Right cardiac atrium (tissue), 5 donors: ENCODE measurements at places on chromosomes 1 and 21. TPM values are rescaled to one million over a fixed set of nuclear protein-coding genes. Genes with fewer than 3 reads are reported as not detected.

- no peak for DNase-seq
These were observed 111.9 kb upstream of the RGS1 start for GRCh38 chr1:192463661-192464060.

SERPINC1 gene
- 0.45 TPM for total RNA-seq

GRCh38 chr1:78688697-78689096 lies 39.1 kb downstream of the IFI44 start:
- DNase-seq: no peak

DNA sequence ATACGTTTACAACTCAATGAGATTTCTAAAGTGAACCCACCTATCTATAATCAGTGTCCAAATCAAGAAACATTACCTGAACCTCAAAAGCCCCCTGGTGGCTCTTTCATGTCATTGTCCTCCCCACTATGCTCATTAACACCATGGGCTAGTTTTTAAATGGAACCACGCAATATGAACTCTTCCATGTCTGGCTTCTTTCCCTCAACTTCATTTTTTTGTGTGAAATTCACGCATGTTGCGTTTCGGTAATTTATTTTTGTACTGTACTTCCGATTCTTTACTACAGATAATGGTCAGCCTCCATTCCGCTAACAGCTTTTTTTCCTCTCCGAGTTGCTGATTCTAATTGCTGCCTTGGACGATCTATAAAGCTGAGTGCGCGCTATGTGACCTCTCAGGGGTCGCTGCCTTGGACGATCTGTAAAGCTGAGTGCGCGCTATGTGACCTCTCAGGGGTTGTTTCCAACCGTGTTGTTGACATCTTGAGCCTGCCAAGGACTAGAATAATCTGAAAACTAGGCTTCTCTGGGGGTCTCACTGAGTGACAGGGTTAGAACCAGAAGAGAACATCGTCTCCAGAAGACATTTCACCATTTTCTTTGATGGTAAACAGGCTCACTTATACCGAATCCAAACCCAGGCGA lies 1.1 kb upstream of the CACYBP start:
- peak; percentile 49 for DNase-seq

BLACAT1 gene
- total RNA-seq: not detected

DNA sequence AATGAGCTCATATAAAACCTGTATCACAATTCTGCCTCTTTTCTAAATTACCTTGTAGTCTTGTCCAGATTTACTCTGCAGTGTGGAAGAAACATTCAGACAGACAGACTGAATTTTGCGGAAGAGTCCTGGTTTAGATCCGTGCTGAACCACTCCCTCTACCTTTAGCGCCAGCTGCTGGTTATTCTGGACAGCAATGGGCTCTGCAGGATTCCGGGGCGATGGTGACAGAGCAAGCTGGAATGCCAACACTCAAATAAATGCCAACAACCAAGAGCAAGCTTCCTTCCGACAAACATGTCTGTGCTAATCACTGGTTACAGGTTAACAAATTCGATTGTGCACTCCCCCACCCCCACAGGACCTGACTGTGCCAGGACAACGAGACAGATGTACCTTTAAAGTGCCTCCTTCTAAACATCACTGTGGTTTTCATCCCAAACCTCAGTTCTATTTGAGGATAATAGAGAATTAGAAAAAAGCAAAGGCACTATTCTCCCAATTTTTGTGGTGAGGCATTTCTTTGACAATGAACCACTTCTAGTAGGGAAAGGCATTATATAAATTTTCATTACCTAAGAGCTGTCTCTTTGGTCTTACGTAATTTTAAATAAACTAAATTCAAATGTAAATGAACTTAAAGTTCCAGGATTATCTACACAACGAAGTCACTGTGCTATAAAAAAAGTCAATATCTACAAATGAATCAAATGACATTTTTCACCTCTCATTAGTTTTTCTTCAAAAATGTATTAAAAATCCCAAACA lies 90.4 kb downstream of the INTS7 start:
- DNase-seq: no peak

GRCh38 chr1:186413319-186413718 lies 37.7 kb downstream of the ODR4 start:
- DNase-seq: no peak

CD164L2 gene
- total RNA-seq: not detected

DNA sequence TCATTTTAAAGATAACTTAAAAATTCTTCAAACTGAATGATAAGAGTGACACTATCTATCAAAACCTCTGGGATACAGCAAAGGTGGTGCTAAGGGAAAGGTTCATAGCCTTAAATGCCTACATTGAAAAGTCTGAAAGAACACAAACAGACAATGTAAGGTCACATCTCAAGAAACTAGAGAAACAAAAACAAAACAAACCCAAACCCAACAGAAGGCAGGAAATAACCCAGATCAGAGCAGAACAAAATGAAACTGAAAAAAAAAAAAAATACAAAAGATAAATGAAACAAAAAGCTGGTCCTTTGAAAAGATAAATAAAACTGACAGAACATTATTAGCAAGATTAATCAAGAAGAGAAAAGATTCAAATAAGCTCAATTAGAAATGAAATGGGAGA lies 6.8 kb downstream of the ODF2L start:
- no peak for DNase-seq

DNA sequence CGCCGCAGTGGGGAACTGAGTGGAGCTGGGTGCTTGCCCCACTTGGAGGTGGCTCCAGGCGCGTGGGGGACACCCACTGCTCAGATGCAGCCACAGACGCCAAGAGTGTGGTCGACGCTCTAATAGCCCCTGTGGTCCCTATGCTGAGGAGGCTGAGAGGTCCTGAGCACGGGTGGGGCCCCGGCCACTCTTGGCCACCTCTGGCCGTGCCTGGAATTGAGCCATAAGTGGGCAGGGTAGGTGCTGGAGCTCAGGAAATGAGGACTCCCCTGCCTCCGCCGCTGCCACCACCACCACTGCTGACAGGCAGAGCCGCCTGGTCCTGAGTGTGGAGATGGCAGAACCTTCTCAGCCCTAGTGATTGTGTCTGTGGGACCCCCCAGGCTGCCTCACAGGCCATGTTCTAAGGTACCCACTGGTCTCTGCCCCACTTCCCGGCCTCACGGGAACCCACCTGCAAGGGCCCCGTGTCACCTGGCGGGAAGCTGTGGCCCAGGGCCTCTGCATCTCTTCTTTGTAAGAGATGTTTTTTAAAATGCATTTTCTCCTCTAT lies 34.6 kb upstream of the DIP2A start:
- no peak for DNase-seq

DNA sequence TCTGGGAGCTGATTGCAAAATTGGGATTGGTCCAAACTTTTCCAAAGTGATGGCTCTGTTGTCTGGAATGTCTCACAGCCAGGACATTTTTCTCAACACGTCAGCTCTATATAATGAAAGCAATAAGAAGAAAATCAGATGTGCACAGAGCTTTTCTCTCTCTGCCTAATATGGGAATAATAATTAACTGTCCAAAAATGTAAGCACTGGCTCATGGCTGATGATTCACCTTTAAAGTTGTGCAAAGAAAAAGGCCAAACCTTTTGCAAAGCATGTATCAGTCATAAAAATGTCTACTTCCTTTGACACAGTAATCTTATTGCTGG lies 30.4 kb downstream of the ZNF281 start:
- DNase-seq: no peak

DNA sequence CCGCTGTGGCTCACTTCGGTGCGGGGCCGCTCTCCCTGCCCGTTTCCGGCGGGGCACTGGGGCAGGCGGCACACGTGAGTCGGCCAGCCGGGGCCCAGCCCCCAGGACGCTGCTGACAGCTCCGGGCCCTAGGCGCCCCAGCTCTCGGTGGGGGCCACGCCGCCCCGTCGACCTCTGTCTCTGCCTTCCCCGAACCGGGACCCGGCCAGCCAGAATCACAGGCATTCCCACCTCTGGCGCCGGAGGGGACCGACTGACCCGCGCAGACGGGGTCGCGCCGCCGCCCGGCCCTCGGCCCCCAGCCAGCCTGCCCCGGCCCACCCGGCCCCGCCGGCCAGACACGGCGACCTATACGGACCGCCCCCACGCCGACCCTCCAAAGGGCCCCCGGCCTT lies 755 bp downstream of the SCMH1 start:
- DNase-seq: peak; percentile 83

DNA sequence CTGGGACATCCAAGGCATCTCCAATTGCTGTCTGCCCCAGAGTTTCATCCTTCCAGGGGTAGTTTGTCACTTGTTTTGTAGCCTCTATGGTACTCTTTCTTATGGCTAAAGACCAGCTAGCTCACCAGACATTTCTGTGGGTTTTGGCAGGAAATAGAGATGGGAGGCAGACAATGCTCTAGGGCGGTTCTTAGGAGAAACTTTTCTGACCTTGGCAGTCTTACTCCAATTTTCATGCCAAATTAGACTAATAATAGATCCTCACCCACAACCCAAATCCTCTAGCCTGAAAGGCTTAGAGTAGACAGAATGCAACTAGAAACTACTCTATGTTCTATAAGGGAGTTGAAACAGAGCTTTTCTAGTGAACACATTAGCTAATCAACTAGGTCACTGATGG lies 69.8 kb downstream of the LRIG2 start:
- DNase-seq: no peak

GRCh38 chr21:34974162-34974981 lies 74.7 kb downstream of the RUNX1 start:
- DNase-seq: no peak

- no peak for DNase-seq
These were observed 74.0 kb upstream of the ARHGEF16 start for GRCh38 chr1:3380469-3380868.

TNFSF18 gene
- not detected for total RNA-seq

GRCh38 chr1:3907621-3908165 lies 7.6 kb upstream of the C1orf174 start:
- DNase-seq: no peak
